NCI-H526 treated with DMSO at 0.1 percent for 48 hours (cell line): ENCODE measurements at places on chromosomes 3 and 15.
A peak's percentile ranks its signal among the peaks of the same experiment; 100 is the strongest.

- no peak for DNase-seq
These were observed 6.4 kb downstream of the CFAP92 start for GRCh38 chr3:128987302-128988100.

- DNase-seq: no peak
These were observed 10.0 kb downstream of the DUSP7 start for GRCh38 chr3:52046186-52046901.

DNA sequence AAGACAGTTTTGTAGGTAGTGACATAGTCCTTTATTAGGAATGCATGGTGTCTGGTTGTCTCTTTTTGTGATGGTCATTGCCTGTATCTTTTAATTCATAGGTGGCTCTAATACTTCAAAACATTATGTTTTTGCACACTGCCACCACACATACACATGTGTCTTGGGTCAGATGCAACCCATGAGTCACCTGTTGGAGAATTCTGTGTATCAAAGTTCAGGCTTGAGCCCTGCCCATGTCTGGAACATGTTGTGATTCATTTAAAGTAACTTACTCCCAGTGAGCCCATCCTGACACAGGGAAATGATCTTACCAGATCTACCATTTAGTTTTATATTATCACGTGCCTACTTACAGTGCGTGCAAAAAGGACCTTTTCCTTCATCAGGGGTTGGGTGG lies 142.7 kb downstream of the GHSR start:
- DNase-seq: no peak

DNA sequence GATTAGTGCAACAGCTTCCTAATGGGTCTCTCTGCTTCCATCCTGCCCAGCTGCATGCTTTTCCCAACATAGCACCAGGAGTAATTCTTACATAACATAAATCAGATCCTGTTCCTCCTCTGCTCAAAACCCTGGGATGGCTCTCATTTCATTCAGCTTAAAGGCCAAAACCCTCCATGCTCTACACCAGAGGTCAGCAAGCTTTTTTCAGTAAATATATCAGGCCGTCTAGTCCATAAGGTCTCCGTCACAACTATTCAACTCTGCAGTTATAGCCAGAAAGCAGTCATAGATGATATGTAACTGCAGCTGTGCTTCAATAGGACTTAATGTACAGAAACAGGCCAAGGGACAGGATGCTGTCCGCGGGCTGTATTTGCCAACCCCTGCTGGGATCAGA lies 202.8 kb upstream of the UBE2E2 start:
- DNase-seq: no peak

- DNase-seq: no peak
These were observed 27.0 kb downstream of the CTSH start for GRCh38 chr15:78917888-78918287.

- no peak for DNase-seq
These were observed 7.0 kb downstream of the EIF4A2 start for GRCh38 chr3:186790261-186790981.

DNA sequence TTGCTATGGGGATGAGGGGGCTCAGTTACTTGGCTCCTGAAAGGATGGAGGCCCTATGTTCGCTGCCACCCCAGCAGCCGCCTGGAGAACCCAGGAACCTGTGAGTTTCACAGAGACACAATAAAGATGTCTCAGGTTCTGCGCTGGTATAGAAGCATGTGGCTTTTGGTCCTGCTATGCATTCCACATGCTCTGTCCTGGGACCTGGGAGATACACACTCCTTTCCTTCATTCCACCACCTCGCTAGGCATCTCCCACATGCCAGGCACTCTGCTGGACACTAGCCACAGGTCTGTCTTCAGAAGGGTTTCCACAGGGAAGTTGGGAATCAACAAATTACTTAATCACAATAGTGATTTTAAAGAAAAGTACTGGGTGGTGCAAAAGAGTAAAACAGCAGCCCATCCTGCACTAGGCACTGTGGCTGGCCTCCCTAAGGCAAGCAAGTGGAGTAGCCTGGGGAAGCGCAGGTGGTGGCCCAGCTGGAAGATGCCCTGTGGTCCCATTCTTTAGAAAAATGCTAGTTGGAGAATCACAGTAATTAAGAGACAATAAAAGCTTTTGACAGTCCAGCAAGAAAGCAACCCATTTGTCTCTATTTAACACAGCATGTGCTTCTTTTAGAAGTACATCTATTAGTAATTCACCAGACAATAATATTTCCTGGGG lies 408.9 kb upstream of the WNT5A start:
- no peak for DNase-seq

DNA sequence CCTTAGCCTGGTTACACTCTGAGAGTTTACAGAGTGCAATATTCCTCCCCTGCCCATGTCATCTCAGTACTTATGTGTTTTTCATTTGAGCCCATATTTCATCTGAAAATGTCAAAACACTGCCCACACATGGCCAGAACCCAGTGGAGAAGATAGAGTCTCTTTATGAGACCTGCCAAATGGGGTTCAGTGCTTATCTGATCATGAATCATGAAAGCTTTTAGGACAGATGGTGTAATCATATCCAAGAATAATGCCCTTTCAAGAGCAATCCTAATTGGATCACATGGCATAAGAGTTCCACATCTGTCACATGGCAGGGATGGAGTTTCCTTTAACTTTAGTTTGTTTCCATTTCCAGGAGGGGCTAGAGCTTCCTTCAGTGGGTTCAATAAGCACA lies 77.2 kb upstream of the AGBL1 start:
- no peak for DNase-seq

- DNase-seq: no peak
These were observed 4.6 kb upstream of the HACD3 start for GRCh38 chr15:65525622-65526021.

DNA sequence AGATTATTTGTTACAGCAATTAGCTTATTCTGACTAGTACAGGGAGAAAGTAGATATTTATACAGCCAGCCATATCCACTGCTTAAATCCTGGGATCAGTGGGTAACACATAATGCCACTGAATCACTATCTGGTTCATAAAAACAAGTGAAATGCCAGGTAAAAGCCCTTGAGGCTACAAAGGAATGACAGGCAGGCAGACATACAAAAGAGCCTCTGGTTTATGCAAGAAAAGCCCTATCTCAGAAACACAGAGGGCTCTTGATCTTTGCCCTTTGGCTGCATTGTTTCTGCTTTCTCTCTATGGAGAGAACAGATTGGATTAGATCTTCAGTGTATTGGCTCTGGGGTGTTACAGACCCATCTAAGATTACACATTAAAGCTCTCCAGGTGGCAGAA lies 115.4 kb upstream of the GADL1 start:
- no peak for DNase-seq

GRCh38 chr15:72948662-72949061 lies 103.6 kb upstream of the NEO1 start:
- no peak for DNase-seq

DNA sequence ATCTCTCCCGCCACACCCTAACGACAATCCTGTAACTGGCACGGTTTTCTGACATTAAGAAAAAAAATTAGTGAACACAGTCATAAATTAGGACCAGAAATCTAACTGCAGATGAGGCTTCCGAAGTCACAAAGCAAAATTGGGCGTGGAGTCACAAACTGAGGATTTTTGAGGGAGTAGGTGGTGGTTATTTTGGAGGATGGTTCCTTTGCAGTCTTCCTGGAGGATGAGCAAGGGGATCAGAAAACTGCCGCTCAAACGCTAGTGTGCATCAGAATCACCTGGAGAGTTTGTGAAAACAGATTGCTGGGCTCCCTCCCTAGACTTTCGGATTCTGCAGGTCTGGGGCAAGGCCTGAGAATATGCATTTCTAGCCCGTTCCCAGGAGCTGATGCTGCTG lies 334.8 kb downstream of the RORA start:
- DNase-seq: no peak

- no peak for DNase-seq
These were observed 35.5 kb downstream of the NFKBIZ start for GRCh38 chr3:101884776-101885175.

- no peak for DNase-seq
These were observed 33.3 kb upstream of the BLM start for GRCh38 chr15:90683876-90684275.

GRCh38 chr15:63198371-63199250 lies 9.2 kb downstream of the RAB8B start:
- DNase-seq: peak; percentile 50

DNA sequence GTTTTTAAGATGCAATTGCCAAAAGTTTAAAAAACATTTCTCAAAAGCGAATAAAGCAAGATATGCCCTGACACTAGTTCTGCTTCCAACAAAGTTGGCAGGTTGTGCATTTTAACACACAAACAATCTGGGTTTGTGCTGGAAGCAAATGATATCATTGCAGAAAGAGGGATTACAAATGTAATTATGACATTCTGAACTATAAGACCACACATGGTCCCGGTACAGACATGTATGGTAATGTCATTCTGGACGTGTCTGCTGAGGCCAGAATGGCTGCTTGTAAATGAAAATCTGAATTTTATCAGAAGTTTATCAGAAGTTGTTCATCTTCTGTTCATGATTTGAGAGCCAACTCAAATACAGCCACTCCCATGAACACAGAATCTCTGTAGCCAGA lies 10.7 kb downstream of the TMC3 start:
- no peak for DNase-seq

DNA sequence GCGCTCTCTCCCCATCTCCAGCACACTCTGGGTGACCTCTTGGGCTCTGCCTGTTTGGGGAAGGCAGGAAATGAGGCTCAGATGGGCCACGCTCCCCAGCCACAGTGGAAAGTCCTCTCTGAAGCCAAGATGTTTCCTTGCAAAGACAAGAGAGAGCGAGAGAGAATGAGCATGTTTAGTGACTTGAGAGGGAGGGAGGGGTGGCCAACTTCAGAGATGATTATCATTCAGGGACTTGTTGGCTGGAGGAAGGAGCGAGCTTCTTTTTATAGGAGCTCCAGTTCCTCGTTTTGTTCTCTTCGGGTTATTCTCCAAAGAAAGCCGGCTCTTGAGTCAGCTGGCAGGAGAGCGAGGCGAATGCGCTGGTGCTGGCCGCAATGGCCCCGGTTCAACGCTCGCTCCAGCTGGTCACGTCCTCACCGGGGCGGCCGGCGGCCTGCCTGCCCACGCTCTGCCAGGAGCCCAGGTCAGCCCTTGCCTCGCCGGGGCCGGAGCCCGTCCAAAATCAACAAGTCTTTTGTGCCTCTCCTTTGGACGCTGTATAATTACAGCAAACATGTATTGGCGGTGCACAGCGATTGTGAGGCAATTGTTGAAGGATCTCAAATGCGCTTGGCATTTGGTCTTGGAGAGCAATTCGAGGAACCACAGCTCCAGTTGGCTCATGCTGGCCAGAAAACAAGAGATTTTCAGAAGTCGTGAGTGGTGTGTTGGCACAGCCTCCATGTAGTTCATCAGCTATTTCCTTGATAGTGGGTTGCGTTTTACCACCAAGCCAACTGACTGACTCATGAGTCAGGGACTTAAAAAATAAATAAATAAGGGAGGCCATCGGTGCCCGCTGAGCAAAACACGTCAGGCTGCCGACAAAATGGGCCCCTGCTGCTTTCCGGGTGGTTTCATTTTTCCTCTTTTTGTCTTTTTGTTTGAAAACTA lies 288.6 kb downstream of the UACA start:
- DNase-seq: no peak

DNA sequence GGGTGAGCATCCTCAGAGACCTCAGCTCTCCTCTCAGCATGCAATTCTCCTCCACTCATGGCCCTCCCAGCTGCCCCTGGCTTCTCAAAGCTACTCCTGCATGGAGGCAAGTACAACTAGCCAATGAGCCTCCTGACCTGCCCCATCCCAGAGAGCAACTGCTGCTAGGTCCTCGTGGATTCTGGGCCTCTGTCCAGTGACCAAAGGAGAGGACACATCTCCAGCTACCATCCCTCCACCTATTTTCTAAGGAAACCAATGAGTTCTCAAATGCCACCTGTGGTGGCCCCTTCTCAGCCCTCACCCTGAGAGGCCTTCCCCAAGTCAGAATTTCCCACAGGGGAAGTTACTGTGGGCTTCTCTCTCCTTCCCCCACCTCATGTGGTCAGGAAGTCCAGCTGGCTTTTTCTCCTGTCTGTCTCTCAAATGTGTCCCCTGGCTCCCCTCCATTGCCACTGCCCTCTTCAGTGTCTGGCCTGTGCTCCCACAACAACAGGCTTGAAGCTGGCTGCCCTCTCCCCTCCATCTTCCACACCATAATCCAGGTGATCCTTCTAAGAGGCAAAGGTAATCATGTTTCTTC lies 43.0 kb downstream of the LIPC start:
- no peak for DNase-seq

- DNase-seq: no peak
These were observed 116.2 kb upstream of the NECTIN3 start for GRCh38 chr3:110955301-110955880.

DNA sequence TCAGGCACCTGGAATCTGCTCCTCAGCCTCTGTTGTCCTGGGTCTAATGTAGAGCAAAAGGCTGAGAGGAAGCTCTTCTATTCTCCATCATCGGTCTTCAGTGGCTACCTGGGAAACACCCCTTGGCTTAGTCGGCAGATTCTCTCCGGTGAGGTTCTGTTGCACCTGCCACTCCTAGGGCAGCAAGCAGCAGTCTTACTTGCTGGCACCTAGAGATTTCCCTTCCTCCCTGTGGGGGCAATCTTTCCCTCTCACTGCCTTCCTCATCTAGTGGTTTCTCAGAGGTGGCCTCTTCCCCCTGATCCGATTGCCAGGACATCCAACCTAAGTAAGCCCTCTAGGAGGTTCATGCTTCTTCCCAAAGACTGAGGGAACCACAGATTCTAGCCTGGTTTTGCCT lies 60.8 kb downstream of the PLS1 start:
- no peak for DNase-seq

- no peak for DNase-seq
These were observed 48.8 kb downstream of the CDCP1 start for GRCh38 chr3:45097296-45097883.

DNA sequence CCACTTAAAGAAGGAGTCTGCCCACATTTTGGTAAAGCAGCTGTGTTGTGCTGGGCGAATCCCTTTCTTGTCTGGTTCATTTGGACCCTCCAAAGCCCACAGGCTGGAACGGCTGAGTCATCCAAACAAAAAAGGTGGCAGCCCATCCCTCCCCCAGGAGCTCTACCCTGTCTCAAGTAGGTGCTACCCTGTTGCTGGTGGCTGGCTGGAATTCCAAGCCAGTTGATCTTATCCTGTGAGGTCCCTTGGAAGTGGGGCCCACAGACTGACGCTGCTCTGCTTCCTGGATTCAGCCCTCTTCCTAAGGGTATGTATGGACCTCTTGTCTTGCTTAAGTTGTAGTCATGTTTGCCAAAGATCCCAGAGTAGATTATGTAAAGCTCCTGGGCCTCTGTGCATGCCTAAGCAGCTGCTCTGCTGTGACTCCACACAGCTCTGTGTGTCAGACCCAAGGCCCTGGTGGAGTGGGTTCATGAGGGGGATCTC lies 44.5 kb downstream of the CCR1 start:
- DNase-seq: no peak

- no peak for DNase-seq
These were observed 21.9 kb downstream of the BHLHE40 start for GRCh38 chr3:5001135-5001534.

- DNase-seq: no peak
These were observed 60.8 kb downstream of the ADAMTS9 start for GRCh38 chr3:64627042-64627441.
